ENCODE measurements at places on chromosomes 12 and 14.
A peak's percentile ranks its signal among the peaks of the same experiment; 100 is the strongest.

DNA sequence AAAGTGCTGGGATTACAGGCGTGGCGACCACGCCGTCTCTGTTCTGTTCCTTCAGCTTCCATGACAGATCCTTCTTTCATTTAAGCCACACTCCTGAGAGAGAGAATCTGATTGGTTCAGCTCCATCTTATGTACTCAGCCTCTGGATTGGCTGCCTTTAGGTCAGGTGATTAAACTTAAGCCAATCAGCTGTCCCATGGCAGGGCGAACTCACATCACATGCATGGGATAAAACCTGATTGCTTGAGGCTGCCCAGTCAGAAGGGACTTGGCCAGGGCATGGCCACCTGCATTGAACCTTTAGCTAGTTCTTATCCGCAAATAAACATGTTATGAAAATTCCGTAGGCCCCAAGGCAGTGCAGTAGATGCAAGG, 274.2 kb downstream of the SUDS3 start:
- no peak overlapping the region for H3K27ac ChIP-seq
- no peak for DNase-seq
- H3K4me1 ChIP-seq, result no peaks in the 10 kb centered on the region
- H3K36me3 ChIP-seq, result no peaks in the 10 kb centered on the region
- no peaks in the 10 kb centered on the region for H3K27me3 ChIP-seq

DNA sequence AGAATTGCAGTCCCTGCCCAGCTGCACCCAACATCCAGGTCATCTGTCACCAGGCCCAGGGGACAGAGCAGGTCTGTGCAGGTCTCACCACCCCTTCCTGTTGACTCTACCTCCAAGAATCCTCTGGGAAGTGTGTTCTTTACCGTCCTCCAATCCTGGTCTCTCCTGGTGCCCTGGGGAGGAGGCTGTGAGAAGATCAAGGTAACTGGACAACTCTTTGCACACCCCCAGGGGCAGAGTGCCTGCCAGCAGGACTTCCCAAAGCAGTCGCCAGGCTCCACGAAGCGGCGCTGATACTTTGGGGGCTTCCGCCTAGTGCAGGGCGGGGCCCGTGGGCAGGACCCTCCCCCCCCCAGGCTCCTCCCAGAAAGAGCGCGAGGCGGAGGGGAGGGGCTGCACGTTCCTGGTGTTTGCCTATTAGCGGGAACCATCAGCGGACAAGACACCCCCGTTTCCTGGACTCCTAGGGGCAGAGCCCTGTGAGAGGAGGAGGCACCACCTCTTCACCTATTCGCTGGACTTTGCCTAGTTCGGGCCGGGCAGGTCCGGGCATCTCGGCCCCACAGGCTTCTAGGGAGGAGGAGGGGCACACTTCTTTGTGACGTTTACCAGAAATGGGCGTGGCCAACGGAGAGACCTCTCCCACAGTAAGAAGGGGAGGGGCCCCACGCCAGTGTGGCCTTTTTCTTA, 918.0 kb downstream of the AACS start:
- peaks cover 45% of the 10 kb centered on the region for H3K27me3 ChIP-seq
- no peak overlapping the region for H3K27ac ChIP-seq
- H3K36me3 ChIP-seq, result no peaks in the 10 kb centered on the region
- no peaks in the 10 kb centered on the region for H3K4me1 ChIP-seq
- DNase-seq, result no peak

GRCh38 chr12:16349131-16349460, 1.7 kb downstream of the MGST1 start:
- H3K27ac ChIP-seq, result no peak overlapping the region
- no peak for DNase-seq
- peaks cover 29% of the 10 kb centered on the region for H3K27me3 ChIP-seq
- no peak overlapping the region for H3K4me3 ChIP-seq
- H3K36me3 ChIP-seq, result no peaks in the 10 kb centered on the region

- H3K4me1 ChIP-seq, result peaks cover 4% of the 10 kb centered on the region
- no peak overlapping the region for H3K27ac ChIP-seq
- H3K27me3 ChIP-seq, result no peaks in the 10 kb centered on the region
Measured at GRCh38 chr14:74630881-74631690, 19.0 kb upstream of the LTBP2 start.

- H3K27ac ChIP-seq, result no peak overlapping the region
- H3K4me3 ChIP-seq, result no peak overlapping the region
- H3K4me1 ChIP-seq, result no peaks in the 10 kb centered on the region
- DNase-seq, result no peak
- no peaks in the 10 kb centered on the region for H3K27me3 ChIP-seq
Measured at GRCh38 chr14:90703841-90704737, 112.1 kb downstream of the TTC7B start.

DNA sequence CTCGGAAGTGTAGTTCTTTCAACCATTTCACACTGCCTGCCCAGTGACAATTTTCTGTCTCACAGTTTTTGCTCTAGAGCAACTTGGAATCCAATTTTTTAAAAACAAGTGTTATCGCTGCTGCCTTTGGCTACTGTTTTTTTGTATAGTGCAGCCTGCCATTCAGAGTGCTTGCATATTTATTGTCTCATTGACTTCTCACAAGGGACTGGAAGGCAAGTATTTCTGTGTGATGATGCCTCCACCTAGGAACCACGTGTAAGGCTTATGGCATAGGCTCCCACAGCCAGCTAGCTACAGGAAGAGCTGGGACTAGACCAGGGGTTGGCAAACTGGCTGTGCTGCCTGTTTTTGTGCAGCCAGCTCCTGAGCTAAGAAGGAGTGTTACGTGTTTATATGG, 903 bp downstream of the PARPBP start:
- peaks cover 14% of the 10 kb centered on the region for H3K4me1 ChIP-seq
- H3K36me3 ChIP-seq, result peaks cover 23% of the 10 kb centered on the region
- DNase-seq, result no peak
- peak overlapping the region; percentile 92 for H3K27ac ChIP-seq
- peak overlapping the region; percentile 96 for H3K4me3 ChIP-seq

- no peak overlapping the region for H3K4me3 ChIP-seq
- DNase-seq, result no peak
- no peaks in the 10 kb centered on the region for H3K4me1 ChIP-seq
- no peak overlapping the region for H3K27ac ChIP-seq
- no peaks in the 10 kb centered on the region for H3K36me3 ChIP-seq
Measured at GRCh38 chr14:74504874-74505720, 11.5 kb downstream of the ISCA2 start.

- no peak overlapping the region for H3K27ac ChIP-seq
- no peak overlapping the region for H3K4me3 ChIP-seq
- DNase-seq, result no peak
- peaks cover 13% of the 10 kb centered on the region for H3K4me1 ChIP-seq
- H3K36me3 ChIP-seq, result no peaks in the 10 kb centered on the region
Measured at GRCh38 chr12:57451233-57451778, 3.8 kb upstream of the INHBE start.

- peaks cover 17% of the 10 kb centered on the region for H3K36me3 ChIP-seq
- H3K4me1 ChIP-seq, result peaks cover 71% of the 10 kb centered on the region
- no peak overlapping the region for H3K27ac ChIP-seq
- H3K4me3 ChIP-seq, result no peak overlapping the region
- H3K27me3 ChIP-seq, result no peaks in the 10 kb centered on the region
- DNase-seq, result peak; percentile 35
Measured at GRCh38 chr12:51972849-51973273, 21.4 kb downstream of the ACVR1B start.

DNA sequence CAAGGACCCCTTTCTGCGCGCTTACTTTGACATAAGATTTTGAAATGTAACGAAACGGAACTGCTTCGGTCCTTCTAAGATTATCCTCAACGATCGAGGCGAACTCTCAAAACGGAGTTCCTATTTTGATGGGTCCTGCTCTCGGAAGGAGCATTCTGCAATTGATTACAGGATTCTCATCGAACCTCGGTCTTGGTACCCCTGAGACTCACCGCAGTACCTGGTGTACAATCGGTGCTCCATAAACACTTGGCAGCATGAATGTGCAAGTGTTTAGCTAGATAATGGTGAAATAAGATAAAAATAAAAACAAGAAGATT, 530 bp upstream of the NEMF start:
- H3K4me1 ChIP-seq, result peaks cover 35% of the 10 kb centered on the region
- no peaks in the 10 kb centered on the region for H3K27me3 ChIP-seq
- H3K36me3 ChIP-seq, result peaks cover 16% of the 10 kb centered on the region
- peak overlapping the region; percentile 96 for H3K27ac ChIP-seq
- H3K4me3 ChIP-seq, result peak overlapping the region; percentile 96

DNA sequence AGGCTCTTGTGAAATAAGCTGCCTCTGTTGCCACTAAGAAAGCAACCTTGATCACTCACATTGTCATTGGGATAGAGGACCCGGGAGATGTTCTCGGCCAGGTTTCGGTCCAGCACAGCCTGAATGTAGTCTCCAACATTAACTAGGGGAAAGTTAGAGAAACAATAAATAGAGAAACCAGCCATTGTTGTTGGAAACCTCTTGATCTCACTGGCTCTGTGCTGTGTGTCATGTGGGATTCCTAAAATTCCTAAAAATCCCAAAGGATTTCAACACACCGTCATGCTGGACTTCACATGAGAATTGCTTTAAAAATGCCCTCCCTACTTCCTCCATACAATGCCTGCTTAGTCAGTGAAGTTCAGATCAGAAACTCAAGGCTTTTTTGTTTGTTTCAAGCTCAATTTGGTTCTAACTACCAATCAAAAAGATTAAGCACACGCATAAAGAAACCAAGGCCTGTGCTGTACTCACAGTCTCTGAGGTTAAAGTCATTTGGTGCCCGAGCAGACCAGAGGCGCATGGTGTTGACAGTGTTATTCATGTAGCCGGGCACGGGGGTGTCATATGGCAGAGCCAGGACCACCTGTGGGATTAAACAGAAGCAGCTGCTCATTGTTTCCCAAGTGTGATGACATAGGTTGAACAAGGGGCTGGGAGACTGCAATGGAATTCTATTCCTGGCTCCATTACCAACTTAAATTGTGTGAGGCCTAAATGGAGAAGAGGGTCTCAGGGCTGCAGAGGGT, 23.6 kb downstream of the PYGL start:
- H3K27ac ChIP-seq, result no peak overlapping the region
- H3K4me3 ChIP-seq, result no peak overlapping the region
- H3K4me1 ChIP-seq, result no peaks in the 10 kb centered on the region
- DNase-seq, result no peak

DNA sequence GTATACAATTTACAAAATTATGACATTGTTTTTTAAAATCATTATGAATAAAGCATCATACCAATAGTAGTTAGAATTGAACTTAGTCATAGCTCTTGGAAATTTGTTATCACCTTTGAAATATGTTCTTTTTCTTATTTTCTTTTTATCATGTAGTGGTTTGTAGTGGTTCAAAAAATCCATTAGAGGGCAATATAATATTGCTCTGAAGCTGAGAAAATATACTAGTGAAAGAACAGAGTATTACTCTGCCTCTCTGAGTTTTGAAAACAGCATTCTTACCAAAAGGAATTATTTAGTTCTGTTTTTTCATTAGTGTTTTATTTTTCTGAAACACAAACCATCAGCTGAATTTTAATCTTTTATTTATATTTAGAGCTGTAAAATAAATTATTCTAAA, 76.2 kb downstream of the PDZRN4 start:
- no peaks in the 10 kb centered on the region for H3K36me3 ChIP-seq
- H3K27me3 ChIP-seq, result no peaks in the 10 kb centered on the region
- DNase-seq, result no peak
- H3K4me3 ChIP-seq, result no peak overlapping the region

DNA sequence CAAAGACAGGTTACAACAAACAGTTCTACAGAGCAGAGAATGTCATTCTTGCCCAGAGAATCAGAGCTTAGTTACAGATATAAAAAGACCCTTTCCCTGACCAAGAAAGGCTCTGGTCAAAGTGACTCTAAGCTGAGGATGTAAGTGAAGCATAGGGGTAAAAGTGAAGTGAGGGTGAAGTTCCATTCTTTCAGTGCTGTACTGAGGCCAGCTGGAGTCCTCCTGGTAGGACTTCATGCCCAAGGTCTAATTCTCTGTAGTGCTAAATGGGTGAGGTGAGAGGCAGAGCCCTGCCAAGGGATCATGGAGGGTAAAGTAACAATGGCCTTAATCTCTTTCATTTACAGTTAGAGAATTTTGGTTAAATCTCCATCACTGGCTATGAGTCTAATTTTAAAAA, 38.5 kb downstream of the DUSP16 start:
- H3K4me3 ChIP-seq, result no peak overlapping the region
- H3K27me3 ChIP-seq, result no peaks in the 10 kb centered on the region
- peaks cover 8% of the 10 kb centered on the region for H3K36me3 ChIP-seq
- H3K27ac ChIP-seq, result no peak overlapping the region
- H3K4me1 ChIP-seq, result peaks cover 30% of the 10 kb centered on the region

- peaks cover 20% of the 10 kb centered on the region for H3K36me3 ChIP-seq
- DNase-seq, result no peak
- H3K4me3 ChIP-seq, result no peak overlapping the region
Measured at GRCh38 chr14:89178800-89179535, 238.1 kb downstream of the FOXN3 start.

GRCh38 chr12:29616664-29617406, 119.3 kb upstream of the OVCH1 start:
- DNase-seq, result no peak
- H3K27ac ChIP-seq, result no peak overlapping the region
- no peaks in the 10 kb centered on the region for H3K4me1 ChIP-seq
- H3K4me3 ChIP-seq, result no peak overlapping the region

DNA sequence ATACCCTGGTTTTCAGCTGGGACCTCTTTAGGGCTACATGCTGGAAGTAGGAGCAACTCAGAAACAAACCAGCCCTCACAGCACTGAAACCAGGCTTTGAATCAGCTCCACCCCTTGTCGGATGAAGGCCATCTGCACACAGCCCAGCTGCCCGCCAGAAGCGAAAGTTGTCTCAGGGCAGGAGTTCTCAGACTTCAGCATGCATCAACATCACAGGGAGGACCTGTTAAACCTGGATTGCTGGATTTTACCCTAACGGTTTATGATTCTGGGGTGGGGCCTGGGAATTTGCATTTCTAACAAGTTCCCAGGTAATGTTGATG, 10.9 kb downstream of the SYNDIG1L start:
- no peak overlapping the region for H3K4me3 ChIP-seq
- H3K4me1 ChIP-seq, result no peaks in the 10 kb centered on the region
- no peaks in the 10 kb centered on the region for H3K36me3 ChIP-seq
- H3K27me3 ChIP-seq, result peaks cover 7% of the 10 kb centered on the region

DNA sequence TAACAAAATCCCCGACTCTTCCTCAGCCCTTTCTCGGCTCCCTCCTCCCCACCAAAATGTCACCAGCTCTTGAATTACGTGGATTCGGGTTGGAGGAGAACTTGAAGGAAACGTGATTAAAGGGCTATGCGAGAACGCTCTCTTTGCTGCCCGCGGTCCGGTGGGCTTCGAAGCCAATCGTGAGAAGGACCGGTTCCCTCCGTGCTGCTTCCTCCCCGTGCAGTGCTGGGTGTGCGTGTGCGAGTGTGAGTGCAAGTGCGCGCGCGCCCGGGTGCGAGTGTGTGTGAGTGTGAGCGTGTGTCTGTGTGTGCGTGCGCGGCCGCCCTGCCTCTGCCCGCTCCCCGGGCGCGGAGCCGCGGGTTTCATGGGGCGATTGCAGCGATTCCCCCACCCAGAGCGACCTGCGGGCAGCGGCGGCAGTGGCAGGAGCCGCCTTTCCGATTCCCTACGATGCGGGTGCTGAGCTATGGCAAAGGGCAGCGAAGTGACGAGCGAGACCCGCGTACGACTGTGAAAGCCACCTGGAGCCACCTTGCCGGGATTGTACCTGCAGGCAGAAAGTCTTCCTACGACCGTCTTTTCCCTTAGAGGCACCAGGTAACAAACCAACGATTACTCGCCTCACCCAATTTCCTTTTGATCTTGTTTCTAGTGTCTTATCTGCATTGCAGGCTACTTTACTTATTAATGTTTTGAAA, 1.4 kb downstream of the LRFN5 start:
- H3K27ac ChIP-seq, result no peak overlapping the region
- peaks cover 84% of the 10 kb centered on the region for H3K27me3 ChIP-seq
- peaks cover 28% of the 10 kb centered on the region for H3K4me1 ChIP-seq
- DNase-seq, result no peak
- no peaks in the 10 kb centered on the region for H3K36me3 ChIP-seq
- peak overlapping the region; percentile 47 for H3K4me3 ChIP-seq
